ENCODE measurements at places on chromosomes 2 and 18.

GRCh38 chr18:75845413-75845812 is 417.9 kb upstream of the SMIM21 start:
- DNase-seq, result no peak

DNA sequence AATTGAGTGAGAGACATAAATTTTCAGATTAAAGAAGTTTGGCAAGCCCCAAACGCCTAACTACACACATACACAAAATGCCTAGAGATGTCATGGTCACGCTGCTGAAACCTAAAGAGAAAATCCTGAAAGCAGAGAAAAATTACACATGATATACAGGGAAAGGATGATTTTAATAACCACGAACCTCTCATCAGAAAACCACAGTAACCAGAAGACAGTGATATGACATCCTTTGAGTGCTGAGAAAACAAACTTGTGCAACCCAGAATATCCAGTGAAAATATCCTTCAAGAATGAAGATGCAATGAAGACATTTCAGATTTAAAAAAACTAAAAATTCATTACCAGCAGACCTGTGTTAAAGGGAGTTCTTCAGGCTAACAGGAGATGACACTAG is 122.4 kb upstream of the LMAN1 start:
- DNase-seq, result no peak

- no peak for DNase-seq
These were observed 5.4 kb downstream of the MRO start for GRCh38 chr18:50814395-50814794.

DNA sequence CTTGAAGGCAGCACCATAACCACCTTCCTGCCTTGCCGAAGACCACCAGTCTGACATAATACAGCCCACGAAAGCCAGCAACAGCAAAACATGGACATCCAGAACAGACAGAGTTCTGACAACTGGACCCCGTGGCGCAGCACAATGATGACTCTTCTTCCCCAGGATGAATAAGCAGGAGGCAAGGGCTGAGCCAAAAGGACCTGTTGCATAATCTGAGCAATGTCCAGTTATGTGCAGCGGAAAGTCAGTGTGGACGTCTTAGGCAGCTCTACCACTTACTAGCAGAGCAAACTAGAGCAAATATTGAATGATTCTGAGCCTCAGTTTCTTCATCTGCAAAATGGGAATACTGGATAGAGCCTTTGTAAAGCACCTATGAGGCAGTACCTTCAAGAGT is 225.1 kb downstream of the ZBTB7C start:
- no peak for DNase-seq

- no peak for DNase-seq
These were observed 448.8 kb downstream of the TXNL1 start for GRCh38 chr18:56189615-56190014.

Data from DMS79 (cell line).